ENCODE measurements at places on chromosomes 7 and 10. TPM values are rescaled to one million over a fixed set of nuclear protein-coding genes. Genes with fewer than 3 reads are reported as not detected.

DNA sequence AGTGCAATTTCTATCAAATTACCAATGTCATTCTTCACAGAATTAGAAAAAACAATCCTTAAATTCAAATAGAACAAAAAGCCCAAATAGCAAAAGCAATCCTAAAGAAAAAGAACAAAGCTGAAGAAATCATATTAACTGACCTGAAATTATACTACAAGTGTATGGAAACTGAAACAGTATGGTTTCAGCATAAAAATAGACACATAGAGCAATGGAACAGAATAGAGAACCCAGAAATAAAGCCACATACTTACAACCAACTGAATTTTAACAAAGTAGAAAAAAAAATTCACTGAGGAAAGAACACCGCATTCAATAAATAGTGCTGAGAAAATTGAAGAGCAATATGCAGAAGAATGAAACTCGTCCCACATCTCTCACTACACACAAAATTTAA is 142.0 kb upstream of the CHRM2 start:
- DNase-seq: no peak

DNA sequence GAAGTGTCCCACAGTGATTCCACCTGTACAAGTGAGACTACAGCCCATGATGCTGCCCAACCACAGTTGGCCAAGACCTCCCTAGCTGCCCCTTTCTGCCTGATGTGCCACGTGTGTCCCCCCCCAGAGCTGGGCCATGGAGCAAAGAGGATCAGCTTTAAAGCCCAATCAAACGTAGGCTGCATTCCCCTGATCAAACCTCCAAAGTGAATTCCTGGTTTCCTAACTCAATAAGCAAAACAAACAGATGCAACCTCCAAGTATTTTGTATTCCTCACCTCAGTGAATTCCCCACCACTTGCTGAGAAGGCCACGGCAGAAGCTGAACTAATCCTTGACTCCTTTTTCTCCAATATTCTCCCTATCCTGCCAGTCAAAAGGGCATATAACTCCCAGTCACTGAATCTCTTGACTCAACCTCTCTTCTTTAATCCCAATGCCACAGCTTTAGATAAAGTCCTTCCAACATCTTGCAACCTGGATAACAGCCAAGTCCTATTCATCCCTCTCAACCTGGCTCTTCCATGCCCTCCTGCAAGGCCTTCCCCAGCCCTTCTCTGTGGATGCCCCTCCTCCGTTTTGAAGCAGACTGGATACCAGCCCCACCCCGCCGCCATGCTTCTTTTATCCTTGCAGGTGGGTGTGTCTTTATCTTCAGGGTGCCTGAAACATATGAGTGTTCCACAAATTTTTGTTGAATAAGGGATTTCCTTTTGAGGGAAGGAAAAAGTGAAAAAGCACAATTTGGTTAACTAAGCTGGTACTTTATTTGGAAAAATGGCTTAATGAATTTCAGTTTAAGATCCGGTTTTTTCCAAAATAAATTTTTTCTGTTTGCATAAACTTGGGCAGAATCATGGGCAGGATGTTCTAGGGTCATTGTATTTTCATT is 285.2 kb upstream of the MKLN1 start:
- DNase-seq: no peak

GRCh38 chr7:102286237-102287110 is at the start of gene SH2B2:
SH2B2 (plus strand) TSS chr7:102286868; CDS start chr7:102300551, 13,683 bp downstream.
- DNase-seq: peak; percentile 78

GRCh38 chr7:27784399-27785053 is 44.6 kb downstream of the TAX1BP1 start:
- no peak for DNase-seq

- DNase-seq: no peak
These were observed 59.6 kb upstream of the NUPR2 start for GRCh38 chr7:56175771-56176170.

DNA sequence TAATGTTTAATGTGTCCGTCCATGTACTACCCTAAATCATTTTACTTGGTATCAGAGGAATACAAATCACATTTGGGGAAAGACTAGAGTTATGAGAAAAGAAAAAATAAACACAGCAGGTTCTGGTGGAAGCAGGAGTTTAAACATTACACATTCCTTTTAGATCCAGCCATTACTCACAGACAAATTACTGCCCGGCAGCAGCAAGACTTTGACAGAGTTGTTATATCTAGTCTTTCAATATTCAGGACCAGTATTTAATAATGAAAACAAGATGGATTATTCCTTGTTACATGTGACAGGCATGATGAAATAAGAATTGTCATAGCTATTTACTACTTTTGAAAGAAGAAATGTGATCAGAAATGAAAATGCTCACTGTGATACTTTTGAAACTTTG is 131.8 kb upstream of the GNAI1 start:
- no peak for DNase-seq

DNA sequence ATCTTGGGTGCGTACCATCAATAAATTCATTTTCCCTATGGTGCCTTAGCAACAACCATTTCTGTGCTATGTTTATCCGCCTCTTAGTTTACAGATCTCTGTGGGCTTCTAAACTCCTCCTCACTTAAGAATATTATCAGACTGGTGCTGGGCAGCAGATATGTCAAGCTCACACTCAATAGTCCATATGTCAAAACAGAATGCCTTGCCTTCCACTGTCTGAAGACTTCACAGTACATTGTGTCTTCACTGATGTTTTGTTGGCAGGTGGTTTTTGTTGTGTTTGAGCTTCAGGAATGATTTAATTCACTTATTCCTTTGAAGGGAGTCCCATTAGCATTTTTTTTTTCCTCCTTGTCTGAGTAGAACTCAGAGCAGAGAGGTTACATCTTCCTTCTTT is 419.6 kb downstream of the DNAJB9 start:
- DNase-seq: no peak

DNA sequence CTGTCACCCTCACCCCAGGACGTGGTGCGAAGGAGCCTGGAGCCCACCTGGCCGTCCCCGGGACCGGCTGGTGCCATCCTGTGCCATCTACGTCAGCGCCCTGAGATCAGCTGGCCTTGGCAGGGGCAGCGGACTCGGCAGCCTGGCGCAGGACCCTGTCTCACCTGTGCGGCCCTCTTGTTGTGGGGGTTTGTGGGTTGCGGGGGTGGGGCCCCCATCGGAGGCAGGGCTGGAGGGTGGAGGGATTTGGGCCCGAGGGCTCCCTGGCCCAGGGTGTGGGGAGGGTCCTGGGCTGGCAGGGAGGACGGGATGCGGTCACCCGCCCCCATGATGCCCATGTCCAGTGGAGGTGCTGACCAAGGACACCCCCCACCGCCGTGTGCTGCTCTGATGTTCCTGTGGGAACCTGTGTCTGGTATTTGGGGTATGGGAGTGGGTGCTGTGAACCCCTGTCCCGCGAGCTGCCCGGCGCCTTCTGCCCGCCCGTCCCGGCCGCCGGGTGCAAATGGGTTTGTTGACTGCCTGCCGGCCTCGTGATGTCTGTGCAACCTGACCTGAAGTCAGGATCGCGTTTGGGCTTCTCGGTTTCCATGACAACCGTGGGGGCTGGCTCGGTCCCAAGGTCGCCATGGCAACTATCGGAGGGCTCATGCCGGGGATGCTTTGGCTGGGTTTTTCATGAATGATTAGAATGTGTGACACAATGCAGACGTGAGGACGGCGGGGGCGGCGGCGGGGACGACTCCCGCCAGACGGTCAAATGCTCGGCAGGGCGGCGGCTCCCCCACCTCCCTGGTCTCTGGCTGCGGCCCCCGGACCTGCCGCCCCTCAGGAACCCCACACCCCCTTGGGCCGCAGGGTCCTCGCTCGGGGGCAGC is 7.3 kb downstream of the MAFK start:
- DNase-seq: peak; percentile 93

DNA sequence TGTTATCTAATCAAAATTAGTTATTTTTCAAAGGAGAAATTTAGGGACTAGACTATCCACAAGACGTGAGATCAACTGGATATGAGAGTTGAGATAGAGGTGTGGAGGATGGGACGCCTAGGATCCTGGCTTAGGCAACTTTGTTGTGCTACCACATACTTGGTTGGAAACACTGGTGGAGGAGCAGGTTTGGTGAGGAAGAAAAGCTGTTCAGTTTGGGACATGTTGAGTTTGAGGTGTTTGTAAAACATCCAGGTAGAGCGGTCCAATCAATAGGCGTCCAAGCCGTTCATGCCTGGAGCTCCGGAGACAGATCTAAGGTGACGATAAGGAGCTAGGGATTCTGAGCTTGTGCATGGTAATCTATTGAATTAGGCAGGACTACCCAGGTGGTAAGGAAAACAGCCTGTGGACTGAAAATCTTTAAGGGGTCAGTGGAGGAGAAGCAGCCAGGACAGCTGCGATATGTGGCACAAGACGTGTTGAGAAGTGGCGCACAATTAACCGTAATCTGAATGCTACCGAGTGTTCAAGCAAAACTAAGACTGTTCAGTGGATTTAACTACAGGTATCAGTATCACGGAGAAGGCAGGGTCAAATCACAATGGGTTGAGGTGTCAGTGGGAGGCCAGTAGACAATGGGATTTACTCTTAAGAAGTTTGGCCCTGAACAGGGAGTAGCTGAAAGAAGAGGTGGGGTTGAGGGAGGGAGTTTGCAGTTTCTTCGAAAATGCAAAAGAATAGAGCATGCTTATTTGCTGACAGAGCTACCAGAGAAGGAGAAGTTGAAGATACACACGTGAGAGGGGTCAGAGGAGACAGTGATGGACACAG is 16.1 kb upstream of the TRPV6 start:
- no peak for DNase-seq

DNA sequence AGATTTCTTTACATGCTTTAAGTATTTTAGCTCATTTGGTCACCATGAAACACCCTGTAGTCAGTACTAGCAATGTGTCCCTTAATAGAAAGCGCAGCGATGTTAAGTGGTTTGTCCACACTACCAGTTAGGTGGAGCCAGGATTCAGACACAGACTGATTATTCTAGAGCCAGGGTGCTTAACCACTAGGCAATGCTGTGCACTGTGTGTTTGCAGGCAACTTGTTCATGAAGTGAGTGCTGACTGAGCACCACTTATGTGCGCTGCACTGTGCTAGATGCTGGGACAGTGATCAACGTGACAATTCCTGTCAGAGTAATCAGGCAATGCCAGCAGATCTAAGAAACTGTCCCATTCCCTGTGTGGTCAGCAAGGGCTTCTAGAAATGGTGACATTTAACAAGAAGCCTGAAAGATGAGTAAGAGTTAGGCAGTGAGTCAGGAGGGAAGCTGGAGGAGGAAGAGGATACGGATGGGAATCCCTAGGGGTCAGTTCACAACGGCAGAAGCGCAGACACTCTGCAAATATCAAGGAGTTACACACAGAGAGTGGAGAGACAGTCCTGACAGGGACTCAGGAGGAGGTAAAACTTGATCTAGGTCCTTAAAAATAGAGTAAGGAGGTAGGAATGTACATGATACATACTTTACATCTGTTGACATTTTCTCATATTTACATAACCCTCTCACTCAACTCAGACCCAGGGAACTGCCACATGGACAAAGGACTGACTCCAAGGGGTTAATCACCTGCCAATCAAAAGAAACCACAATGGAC is 69.7 kb upstream of the EGR2 start:
- DNase-seq: no peak

DNA sequence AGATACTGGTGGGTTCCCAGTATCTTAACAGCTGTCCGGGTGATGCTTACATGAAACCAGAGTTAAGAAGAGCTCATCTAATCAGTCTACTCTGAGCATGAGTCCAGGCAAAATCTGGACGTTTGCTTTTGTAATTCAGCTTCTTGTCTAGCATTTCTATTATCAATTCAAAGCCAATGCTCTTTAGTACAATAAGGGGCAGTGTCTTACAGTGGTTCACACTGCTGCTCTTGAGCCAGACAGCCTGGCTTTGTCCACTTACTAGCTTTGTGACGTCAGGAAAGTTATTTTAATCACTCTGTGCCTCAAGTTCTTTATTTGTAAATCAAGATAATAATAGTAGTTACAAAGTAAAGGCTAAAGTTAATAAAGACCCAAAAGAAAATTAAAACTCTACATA is 227.3 kb upstream of the TCF7L2 start:
- DNase-seq: no peak

DNA sequence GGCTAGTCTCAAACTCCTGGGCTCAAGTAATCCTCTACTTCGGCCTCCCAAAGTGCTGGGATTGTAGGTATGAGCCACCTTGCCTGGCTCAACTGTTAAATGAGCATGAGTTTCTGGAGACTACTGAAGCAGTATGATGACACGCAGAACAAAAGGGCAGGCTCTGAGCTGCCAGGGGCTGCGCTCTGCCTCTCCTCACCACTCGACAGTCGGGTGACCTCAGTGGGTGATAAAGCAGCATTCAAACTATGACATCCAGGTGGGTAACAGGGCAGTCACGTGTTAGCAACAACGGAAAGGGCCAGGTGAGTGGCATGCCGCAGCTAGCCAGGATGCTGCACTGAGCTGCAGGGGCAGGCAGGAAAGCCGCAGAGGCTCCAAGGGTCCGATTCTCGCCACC is 71.5 kb downstream of the CYTH3 start:
- DNase-seq: no peak

DNA sequence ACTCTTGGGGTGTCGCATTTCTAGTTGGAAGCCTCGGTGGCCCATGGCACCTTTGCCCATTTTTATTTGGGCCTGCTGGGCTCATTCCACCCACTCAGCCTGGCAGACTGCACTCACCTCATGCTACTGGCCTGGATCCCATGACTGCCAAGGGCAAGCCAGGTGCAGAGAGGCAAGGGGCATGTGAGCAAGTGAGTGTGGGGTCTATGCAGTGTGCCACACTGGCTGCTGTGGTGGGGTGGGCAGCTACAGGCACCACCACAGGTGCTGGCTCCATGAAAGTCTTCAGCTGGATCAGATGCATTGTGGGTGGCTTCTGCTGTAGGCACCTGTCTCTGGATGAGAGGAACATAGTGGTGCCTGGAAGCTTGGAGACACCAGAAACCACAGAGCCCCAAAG is 220.8 kb downstream of the POLR1F start:
- DNase-seq: no peak

GRCh38 chr7:51312951-51313737 is 3.5 kb downstream of the COBL start:
- DNase-seq: no peak

The ITGA8 gene
- total RNA-seq: 1.7 TPM

The ZNF736 gene
- total RNA-seq: 4.1 TPM

The HTR5A gene
- total RNA-seq: not detected

The SPDYE18 gene
- not detected for total RNA-seq

The BLVRA gene
- 44.8 TPM for total RNA-seq

Measured in left ventricle myocardium inferior (tissue), 1 donor.